ENCODE measurements at places on chromosomes 1 and 21.

DNA sequence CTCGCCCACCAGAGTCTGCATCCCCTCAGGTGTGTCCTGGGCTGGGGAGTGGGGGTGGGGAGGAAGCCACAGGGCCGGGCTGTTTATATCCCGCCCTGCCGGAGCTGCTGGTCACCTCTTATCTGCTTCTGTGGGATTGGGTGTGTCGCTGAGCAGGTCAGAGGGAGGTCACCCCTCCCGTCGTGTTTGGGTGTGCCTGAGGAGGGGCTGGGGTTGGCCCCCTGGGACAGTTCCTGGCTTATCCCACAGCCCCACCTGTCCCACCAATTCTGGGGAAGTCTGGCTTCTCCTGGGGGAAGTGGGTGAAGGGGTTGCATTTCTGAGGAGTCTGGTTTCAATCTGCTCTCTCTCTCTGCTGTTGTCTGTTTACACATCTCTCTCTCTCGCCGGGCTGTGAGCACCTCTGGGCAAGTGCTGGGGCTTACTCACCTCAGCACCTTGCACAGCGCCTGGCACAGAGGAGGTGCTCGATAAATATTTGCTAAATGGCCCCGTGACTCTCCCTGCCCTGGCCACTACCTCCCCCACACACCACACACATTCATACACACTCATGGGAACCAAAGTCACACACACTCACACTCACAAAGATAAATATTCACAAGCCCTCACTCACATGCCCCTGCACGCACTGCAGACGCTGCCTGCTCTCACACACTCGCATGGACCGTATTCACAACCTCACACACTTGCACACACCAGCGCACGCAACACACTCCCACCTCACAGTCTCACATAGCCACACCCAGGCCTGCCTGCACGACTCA is 8.3 kb downstream of the ELF3 start:
- DNase-seq: no peak

DNA sequence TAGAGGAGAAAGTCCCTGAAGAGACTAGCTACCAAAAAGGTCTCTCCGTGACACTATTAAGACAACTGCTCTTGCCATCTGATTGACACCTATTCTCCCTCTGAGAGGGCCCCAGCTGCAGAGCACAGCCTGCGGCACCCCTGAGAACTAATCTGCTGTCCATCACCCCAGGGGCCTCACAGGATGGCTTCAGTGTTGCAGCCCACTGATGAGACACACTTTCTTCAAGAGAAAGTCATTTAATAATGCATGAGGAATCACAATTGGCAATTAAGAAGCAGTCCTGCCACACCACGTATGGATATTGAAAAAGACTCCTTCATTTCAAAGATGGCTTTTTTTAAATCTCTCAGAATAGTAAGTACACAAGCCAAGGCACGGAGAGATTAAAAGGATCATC is 48.9 kb downstream of the CAPN8 start:
- DNase-seq: no peak

DNA sequence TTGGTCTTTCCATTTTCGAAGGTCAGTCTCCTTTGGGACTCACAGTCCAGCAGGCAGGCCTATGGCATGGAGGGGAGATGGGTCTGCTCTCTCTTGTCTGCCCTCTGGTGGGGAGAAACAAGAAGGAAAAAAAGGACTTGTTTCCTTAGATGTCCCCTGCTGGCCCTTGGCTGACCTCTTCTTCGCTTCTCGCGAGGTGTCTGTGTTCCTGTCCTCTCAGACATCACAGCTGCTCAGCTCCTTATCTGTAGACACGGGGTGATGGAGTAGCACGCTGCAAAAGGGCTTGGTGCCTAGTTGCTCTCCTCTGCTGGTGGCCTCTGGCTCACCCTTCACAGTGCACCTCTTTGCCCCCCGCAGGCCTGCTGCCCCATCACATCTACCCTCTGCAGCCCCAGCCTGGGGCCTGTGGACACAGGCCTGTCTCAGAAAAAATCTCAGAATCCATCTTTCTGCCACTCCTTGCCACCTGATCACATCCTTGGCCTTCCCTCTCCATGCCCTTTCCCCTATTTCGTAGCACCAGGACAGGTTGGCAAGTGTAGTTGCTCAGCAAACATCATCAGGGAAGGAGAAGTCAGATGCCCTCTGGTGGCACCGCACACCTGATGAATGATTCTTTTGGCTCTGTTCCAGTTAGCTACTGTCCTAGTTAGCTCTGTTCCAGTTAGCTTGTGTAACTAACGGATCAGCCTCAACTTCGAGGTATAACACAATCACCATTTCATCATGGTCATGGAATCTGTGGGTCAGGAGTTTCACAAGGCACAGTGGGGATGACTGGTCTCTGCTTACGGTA is 18.7 kb upstream of the AK2 start:
- DNase-seq: no peak

DNA sequence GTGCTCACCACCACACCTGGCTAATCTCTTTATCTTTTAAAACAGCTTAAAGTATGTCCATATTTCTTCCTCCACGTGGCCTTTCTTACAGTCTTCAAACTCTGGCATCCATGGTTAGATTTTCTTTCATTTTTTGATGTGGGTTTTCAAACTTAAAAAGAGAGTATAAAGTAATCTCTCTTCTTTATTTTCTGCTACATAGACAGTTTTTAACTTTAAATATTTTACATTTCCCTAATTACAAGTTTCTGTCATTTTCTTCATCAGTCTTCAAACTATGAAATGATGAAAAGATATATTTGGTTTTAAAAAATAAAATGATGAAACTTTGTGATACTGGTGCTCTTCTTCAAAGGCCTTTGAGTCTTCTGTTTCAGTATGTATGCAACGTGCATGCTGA is 143.5 kb upstream of the ESRRG start:
- DNase-seq: no peak

GRCh38 chr1:42146626-42147320 is 6.4 kb upstream of the GUCA2B start:
- DNase-seq: no peak

DNA sequence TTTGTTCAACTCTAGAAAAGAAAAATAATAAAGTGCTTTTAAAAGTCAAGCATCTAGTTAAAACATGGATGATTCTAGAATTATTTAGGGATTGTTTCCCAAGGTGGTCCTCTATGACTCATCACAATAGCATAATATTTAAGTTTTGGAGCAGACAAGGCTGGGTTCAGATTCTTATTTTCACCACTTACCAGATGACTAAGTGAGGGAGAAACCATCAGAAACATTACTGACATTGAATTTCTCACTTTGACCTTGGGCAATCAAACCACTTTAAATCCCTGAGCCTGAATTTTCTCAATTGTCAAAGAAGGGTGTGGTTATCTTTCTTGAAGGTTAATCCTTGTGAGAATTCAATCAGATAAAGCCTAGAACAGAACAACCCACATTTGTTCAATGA is 102.5 kb upstream of the PTGFR start:
- DNase-seq: no peak

DNA sequence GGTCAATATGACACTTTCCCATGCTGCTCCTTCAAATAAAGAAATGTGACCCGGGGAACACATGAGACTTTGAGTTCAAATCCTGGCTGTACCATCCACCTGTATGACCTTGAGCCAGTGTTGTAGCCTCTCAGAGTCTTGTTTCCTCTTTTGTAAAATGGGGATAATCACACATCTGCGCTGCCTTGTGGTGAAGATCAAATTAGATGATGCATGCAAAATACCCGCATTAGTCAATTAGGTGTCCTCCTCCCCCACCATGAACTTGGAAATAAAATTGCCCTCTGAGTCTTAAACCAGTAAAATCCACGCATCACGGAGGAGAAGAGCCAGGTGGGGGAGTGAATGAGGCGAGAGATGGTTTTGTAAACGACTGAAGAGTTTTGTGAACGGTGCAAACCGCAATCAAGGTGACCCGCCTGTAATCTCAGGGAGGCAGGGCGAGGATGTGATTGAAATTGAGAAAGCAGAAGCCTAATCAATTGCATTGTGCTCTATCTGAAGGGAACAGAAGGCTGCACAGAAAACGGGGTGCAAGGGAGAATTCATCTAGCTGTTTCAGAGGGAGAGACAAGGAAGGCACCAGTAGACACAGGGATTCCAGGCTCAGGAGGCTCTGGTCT is 5.8 kb upstream of the AHDC1 start:
- DNase-seq: no peak

DNA sequence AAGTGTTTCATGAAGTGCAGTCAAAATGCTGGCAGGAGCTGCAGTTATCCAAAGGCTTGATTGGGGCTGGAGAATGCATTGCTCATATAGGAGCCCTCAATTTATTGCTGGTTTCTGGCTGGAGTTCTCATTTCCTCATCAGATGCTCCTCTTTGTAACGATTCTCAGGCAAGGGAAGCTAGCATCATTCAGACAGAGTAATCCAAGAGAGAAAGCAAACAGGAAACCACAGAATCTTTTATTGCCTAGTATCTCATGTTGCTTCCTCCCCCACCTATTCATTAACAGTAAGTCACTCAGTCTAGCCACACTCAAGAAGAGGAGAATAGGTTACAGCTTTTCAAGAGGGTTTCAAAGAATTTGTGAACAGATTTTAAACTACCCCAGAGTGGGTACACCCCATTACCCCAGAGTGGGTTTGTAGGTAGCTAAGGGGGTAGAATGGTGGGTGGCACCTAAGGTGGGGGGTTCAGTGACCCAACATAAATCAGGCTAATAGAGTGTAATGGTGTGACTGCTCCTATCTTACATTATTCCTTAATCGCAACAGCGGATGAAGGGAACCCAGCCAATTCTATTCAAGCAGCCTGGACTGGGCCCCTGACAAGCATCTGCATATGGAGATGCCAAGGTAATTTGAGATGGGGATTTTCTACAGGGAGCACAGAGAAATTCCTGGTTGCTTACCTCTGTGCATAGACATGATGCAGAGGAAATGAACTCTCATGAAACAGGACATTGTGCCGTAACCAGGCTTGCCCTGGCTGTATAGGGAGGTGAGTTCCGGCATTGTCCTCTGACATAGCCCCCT is 67.1 kb downstream of the KCNJ15 start:
- DNase-seq: no peak

GRCh38 chr1:243791586-243792267 is 58.3 kb downstream of the AKT3 start:
- no peak for DNase-seq

DNA sequence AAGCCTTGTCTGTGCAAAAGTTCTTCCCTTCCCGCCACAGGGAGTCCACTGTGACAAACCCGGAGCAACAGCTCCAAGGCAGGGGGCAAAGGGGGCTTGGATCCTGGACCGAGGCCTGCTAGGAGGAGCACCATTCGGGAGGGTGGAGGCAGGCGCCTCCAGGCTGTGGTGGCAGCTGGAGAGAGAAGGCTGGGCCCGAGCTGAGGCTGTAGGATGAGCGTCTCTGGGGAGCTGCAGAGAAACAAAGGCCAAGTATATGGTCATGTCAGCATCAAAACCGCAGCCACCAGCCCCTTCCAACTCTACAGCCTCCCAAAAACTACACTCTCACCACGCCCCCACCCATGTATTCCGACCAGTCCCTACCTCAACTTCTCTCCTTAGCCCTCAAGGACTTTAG is 579 bp downstream of the SH3BP5L start:
- no peak for DNase-seq

DNA sequence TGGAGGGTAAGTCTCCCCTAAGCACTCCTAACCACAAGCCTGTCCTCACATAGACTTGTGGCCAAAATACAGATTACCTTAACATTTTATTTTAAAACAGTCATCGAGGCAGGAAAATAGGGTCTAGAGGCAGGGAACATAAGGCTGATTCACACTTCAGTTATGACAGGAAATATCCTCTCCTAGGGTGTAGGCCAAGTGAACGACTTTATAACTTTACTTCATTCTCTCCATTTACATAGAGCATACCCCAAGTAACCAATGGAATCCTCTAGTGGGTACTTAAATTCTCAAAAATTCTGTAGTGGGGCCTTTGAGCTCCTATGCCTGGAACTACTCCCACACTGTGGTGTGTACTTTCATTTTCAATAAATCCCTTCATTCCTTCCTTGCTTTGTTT is 113.0 kb downstream of the WDR3 start:
- DNase-seq: no peak

GRCh38 chr21:27674041-27674615 is 707.2 kb upstream of the ADAMTS5 start:
- no peak for DNase-seq

DNA sequence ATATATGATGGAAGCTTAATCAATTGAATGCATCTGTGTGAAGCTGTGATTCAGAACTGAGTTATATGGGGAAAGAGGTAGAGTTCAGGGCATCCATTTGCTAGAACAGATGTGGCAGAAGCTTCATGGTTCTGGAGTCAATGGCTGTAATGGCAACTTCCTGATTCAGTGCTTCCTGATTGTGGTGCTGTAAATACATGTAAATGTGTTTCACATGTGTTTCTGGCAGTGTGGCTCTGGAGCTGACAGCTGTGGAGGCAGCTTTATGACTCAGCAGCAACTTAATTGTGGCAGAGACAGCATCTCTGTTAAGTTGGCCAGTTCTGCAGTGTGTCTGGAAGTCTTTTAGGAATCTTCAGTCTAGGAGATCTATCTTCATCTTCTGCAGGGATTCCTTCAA is 226.6 kb upstream of the ZRANB2 start:
- no peak for DNase-seq

- DNase-seq: no peak
Observed at GRCh38 chr1:164320790-164321731, 237.9 kb upstream of the PBX1 start.

GRCh38 chr21:45041351-45041805 is 33.0 kb upstream of the ADARB1 start:
- DNase-seq: no peak

DNA sequence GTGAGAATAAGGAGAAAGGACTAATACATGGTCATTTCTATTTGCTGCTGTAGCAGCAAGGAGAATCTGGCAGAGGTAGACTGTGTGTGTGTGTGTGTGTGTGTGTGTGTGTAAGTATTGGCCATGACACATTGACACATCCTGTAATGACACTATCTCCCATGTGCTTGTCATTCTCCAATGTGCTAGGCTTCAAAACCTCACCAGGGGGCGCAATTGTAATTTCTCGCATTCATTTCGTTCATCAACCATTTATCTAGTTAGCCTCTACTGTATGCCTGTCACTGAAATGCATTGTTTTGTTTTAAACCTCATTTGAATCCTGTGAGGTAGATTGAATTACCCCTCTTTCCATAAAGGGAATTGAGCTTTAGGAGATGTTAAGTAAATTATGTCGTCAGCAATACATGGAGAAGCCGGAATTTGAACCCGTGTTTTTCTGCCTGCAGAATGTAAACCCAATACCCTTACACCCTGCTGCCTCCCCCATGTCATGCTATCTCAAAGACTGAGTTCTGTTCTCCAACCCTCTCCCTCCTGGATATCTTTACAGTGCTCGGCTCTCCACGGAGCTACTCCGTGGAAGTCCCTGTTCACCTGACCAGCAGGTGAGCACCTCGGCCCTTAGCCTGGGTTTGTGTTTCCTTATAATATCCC is 100.8 kb downstream of the UCK2 start:
- DNase-seq: no peak

GRCh38 chr1:21749109-21749508 is 33.8 kb downstream of the USP48 start:
- no peak for DNase-seq

All from substantia nigra (tissue), 51 donors.